Mammary epithelial cell (primary cell): ENCODE measurements at places on chromosomes 1 and 21. TPM values are rescaled to one million over a fixed set of nuclear protein-coding genes. Genes with fewer than 3 reads are reported as not detected.
A peak's percentile ranks its signal among the peaks of the same experiment; 100 is the strongest.

Gene KIF2C
- 38.0 TPM for polyA plus RNA-seq

DNA sequence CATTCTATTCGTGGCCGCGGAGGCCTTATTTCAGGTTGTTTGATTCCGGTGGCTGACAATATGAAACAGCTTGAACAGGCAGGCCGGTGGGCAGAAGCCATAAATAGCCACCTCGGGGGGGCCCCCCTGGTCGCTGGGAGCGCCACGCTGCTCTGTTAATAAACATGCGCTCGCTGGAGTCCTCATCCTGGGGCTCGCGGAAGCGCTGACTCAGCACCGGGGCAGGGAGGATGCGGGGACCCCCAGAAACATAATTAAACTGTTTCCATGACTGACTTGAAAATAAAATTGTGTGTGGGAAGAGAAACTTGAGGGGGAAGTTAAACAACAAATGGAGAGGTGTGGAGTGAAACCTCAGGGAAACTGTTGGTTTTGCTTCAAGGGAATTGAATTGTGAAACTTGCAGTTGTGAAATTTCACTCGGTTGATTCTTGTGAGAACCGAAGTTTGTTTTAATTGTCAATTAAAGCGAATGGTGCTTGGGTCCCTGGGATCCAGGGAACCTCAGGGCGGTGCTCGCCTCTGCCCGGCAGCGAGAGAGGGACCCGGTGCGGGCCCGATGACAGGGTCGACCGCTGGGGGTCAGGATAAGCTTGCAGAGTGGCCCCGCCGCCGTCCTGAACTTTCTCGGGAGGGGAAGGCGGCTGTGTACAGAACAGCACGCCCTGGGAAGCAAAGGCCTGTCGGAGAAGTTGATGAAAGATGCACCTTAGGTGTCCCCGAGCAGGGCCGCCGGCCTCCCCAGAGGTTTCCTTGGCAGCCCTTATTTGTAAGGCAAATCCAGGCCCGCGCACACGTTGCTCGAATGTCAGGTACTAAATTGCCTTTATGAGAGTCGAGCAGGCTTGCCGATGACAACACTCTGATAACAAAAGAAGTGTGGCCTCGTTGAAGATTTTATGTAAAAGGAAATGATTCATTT is 176.9 kb upstream of the LMO4 start:
- no peak for DNase-seq

DNA sequence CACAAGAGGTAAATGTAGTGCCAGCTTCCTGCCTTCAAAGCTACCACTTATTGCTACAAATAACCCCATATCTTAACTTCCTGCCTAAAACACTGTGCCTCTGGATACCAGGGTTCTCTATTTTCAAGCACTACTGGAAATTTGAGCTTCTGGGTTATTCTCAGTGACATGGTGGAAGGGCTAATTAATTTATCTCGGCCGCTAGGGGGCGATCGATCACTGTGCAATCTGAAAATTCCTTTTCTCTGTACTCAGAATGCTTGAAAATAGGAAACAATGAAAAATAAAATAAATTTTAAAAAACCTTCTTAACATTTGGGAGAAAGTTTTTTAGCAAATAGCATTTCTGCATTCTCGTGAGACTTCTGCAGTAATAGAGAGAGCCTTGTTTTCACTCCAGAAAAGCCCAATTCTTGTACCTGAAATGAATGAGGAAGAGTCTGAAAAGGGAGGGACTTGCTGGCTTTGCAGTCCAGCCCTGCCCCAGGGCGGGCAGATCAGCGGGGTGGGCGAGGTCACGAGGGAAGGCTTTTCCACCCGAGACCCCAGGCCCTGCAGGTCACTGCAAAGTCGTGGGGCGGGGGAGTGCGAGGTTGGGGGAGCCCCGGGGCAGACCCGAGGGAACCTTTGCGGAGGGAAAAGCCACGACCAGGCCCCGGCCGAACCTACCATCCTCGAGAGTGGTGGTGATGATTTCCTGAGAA is 276.7 kb downstream of the PCP4 start:
- peak; percentile 24 for DNase-seq

DNA sequence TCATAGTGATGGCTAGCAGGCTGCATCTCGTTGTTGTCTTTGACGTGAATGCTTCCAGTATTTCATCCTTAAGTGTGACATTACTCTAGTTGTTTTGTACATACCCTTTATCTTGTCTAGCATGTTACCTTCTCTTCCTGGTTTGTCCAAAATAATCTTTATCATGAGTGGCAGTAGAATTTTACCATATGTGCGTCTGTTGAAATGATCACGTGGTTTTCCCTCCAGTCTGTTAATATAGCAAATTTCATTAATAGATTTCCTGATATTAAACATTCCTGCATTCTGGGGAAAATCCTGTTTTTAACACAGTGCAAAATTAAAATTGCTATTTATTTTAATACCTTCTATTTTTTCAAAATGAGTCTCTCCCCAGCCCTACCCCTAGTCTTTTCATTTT is 15.6 kb downstream of the ADARB1 start:
- DNase-seq: no peak

Gene OR2T5
- not detected for polyA plus RNA-seq

Gene TFF3
- not detected for polyA plus RNA-seq

DNA sequence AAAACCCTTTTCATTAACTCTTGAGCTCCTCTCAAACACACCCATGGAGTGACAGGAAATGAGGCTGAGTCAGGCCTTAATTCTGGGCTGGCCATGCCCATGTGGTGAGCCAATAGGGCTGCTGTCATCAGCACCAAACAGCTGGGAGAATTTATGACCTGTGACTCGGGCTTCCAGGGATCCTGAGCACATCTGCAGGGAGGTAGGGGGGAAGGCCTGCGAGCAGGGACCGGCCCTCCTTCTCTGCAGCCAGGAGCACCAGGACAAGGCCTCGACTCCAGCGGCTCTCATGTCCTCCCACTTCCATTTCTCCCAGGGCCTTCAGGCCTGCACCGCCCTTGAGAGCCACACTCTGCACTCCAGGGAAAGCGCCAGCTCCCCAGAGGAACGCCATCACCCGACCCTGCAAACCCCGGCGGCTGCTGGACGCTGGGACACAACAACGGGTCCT is 14.6 kb downstream of the RIPK4 start:
- DNase-seq: peak; percentile 83

DNA sequence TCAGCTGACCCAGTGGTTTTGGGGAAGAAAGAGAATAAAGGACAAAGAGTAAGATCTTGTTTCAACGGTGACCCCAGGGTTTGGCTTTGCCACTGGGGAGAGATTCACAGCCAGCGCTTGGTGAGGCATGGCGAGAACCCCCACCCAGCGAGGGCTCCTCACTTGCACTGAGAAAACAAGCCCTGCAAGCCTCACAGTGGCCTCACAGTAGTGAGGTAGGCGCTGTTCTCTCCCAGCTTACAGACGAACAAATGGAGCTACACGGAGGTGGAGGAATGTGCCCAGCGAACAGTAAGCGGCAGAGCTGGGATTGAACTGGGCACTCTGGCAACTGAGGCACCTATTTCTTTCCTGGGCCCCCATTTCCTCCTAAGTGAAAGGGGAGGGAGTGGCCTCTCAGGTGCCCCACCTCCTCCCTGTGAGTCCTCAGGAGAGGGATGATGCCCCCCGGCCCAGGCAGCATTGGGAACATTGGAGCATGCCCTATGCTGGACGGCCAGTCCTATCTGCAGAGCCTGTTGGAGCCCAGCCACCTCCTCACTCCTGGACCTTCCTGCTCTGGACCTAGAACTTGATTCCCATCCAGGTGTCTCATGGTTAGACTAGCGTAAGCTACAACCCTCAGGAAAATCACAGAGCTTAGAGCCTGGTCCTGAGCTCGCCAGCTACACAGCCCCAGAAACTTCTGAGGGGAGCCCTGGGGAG is 73.4 kb upstream of the EDN2 start:
- no peak for DNase-seq

DNA sequence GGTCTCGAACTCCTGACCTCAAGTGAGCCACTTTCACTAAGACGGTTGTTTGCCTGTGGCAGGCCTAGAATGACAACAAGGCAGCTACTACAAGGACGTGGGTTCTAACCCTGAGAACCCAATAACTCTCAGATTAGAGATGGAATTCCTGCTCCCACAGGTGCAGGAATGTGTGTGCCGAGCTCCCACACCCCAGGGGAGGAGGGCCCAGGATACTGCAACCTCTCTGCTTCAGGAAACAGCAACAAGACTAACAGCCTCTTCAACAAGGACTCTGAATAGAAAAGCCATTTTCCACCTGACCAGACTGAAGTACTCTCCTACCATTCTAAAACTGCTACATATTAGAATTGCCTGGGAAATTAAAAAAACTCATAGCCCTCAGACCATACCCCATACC is 4.9 kb downstream of the LSM10 start:
- DNase-seq: no peak

Gene MSH4
- polyA plus RNA-seq: 0.01 TPM

DNA sequence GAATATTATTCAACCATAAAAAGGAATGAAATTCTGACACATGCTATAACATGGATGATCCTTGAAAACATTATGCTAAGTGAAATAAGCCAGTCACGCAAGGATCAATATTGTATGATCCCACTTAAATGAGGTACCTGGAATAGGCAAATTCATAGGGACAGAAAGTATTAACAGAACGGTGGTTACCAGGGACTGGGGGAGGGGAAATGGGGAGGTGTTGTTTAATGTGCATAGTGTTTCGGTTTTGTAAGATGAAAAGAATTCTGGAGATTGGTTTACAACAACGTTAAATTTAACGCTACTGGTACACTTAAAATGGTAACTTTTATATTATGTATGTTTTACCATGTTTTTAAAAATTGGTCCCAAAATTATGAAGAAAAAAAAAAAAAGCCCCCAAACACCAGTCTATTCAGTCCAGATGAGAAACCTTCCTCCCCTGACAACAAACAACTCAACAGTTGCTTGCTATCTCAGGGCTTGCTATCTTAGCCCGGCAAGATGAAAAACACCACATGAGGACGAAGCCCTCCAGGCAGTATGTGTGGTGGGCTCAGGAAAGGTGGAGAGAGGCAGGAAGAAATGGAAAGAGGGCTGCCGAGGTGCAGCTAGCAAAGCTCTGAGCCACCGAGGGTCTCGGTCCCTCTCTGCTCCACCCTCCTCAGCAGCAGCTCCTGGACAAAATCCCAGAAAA is 8.5 kb downstream of the NUAK2 start:
- DNase-seq: no peak

Gene ANKRD65
- polyA plus RNA-seq: 3.6 TPM

Gene SMIM12
- polyA plus RNA-seq: 74.9 TPM

DNA sequence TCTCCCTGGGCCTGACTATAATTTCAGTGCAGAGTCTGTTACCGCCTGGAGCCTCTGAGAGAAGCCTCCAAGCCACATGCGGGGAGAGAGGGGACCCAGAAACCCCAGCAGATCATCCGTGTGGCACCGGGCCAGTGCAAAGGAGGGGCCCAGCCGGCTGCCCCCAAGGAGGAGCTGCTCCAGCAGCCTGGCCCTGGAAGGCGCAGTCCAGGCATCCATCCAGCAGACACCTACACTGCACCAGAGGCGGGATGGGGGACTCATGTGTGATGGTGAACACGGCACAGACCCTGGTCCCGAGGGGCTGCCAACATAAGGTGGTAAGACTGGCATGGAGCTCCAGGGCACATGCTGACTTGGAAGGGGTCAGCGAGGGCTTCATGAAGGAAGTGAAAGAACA is 39.6 kb upstream of the CLSTN1 start:
- DNase-seq: no peak

Gene OR2G6
- polyA plus RNA-seq: not detected
